Left lung (tissue), 14 donors: ENCODE measurements at places on chromosomes 3 and 15. TPM values are rescaled to one million over a fixed set of nuclear protein-coding genes. Genes with fewer than 3 reads are reported as not detected.
A peak's percentile ranks its signal among the peaks of the same experiment; 100 is the strongest.

GRCh38 chr15:70103880-70104626 is 6.3 kb upstream of the TLE3 start:
- H3K27me3 ChIP-seq, result no peaks in the 10 kb centered on the region
- H3K27ac ChIP-seq, result no peak overlapping the region
- H3K4me3 ChIP-seq, result no peak overlapping the region
- no peak for DNase-seq
- peaks cover 19% of the 10 kb centered on the region for H3K4me1 ChIP-seq
- H3K36me3 ChIP-seq, result no peaks in the 10 kb centered on the region

- DNase-seq, result no peak
- H3K36me3 ChIP-seq, result no peaks in the 10 kb centered on the region
- H3K27me3 ChIP-seq, result no peaks in the 10 kb centered on the region
- H3K27ac ChIP-seq, result no peak overlapping the region
Measured at GRCh38 chr3:138389144-138389601, 40.8 kb downstream of the MRAS start.

- no peak overlapping the region for H3K27ac ChIP-seq
- no peaks in the 10 kb centered on the region for H3K4me1 ChIP-seq
- no peak overlapping the region for H3K4me3 ChIP-seq
- DNase-seq, result no peak
- no peaks in the 10 kb centered on the region for H3K27me3 ChIP-seq
Measured at GRCh38 chr3:34364335-34364734, 565.9 kb downstream of the PDCD6IP start.

- H3K27ac ChIP-seq, result no peak overlapping the region
- H3K4me3 ChIP-seq, result no peak overlapping the region
- H3K4me1 ChIP-seq, result peaks cover 34% of the 10 kb centered on the region
Measured at GRCh38 chr15:40407330-40407990, 1.9 kb downstream of the IVD start.

- no peaks in the 10 kb centered on the region for H3K27me3 ChIP-seq
- H3K36me3 ChIP-seq, result no peaks in the 10 kb centered on the region
- DNase-seq, result no peak
- peak overlapping the region; percentile 56 for H3K4me3 ChIP-seq
Measured at GRCh38 chr3:94065122-94065521, 2.3 kb downstream of the NSUN3 start.

DNA sequence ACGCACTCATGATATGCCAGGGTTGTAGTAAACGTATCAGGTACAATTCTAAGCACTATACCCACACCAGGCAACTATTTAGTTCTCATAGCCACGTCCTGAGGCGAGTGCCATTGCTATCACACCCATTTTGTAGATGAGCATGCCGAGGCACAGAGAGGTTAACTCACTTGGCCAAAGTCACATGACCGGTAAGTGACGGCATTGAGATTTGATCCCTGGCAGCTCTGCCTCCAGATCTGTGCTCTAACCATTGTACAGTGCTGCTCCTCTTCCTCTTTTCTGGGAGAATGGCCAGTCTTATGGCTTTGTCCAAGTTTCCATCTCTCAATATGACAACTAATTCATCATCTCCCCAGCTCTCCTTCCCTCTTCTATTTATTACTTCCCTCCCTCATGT is 18.9 kb upstream of the ATP2B2 start:
- H3K27ac ChIP-seq, result no peak overlapping the region
- H3K4me1 ChIP-seq, result no peaks in the 10 kb centered on the region
- no peaks in the 10 kb centered on the region for H3K36me3 ChIP-seq
- no peaks in the 10 kb centered on the region for H3K27me3 ChIP-seq

DNA sequence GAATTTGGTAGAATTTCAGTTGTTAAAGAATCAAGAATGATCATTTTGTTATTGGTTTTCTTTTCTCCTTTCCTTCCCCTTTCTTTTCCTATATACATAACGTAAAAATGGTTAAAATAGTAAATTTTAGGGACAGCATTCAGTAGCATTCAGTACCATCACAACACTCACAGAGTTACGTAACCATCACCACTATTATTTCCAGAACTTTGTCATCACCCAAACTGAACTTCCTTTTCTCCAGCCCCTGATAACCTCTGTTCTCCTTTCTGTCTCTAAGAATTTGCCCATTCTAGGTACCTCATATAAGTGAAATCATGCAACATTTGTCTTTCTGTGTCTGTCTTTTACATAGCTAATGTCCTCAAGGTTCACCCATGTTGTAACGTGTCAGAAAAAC is 165.3 kb downstream of the AKAP13 start:
- H3K36me3 ChIP-seq, result no peaks in the 10 kb centered on the region
- no peak for DNase-seq
- no peaks in the 10 kb centered on the region for H3K27me3 ChIP-seq
- peak overlapping the region; percentile 92 for H3K27ac ChIP-seq

DNA sequence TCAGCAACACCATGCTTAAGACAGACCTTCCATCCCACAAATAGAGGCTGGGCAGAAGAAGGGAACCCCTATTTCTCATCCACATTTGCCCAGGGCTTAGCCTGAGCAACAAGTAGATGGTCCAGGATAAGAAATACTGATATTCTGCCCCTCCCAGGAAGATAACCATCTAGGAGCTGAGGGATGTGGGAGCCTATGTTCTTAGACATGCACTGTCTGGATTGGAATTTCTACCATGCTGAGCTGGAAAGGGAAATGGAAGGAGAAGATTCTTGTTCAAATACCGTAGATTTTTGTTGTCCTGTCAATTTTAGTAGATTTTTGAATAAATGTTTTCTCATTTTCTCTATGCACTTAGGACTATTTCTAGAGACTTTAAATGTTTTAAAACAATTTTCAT is 450.7 kb upstream of the SEMA6D start:
- H3K27ac ChIP-seq, result no peak overlapping the region
- no peak for DNase-seq
- H3K4me3 ChIP-seq, result no peak overlapping the region
- H3K36me3 ChIP-seq, result no peaks in the 10 kb centered on the region
- H3K27me3 ChIP-seq, result no peaks in the 10 kb centered on the region
- no peaks in the 10 kb centered on the region for H3K4me1 ChIP-seq

DNA sequence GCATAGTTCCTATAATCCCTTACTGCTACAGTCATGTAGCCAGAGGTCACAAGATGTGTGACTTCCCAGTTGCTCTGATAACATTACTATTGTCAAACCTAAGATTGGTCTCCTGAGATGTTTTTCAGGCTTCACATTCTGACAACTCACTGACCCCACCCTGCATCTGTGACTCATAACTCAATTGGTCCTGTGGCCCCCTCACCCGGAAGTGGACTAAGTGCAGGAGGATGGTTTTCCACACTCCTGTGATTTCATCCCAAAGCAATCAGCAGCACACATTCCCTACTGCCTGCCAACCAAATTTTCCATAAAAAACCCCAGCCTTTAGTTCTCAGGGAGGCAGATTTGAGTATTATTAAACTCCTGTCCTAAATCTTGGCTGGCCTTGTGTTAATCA is 564.9 kb upstream of the ZNF385D start:
- H3K27me3 ChIP-seq, result no peaks in the 10 kb centered on the region
- H3K4me3 ChIP-seq, result no peak overlapping the region

DNA sequence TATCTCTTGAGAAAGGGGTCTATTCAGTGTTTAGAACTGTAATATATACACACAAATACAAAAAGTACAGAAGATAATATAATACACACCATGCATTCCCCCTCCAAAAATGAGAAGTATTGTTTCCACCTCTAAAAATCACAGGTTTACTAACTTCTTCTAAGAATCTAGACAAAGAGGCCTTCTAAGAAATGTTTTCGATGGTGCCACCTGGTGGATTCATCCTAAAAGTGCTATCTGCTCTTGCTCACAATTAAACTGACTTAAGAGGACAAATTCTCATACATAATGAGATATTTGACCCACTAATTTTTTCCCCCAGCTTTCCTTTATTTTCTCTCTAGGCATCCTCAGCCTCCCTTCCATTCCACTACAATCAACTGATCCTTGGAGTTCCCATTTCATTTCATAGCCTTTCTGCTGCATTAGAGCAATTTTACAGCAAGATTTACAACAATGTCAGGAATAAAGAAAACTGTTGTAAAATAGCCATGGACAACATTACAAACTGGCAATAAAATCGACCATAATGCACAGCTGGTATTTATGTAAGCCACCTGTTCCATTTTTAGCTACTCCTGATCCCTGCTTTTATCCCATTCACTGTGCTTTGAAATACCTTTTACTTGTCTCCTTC is 124.6 kb downstream of the ARRDC4 start:
- H3K4me1 ChIP-seq, result no peaks in the 10 kb centered on the region
- DNase-seq, result peak; percentile 22
- no peaks in the 10 kb centered on the region for H3K36me3 ChIP-seq
- no peak overlapping the region for H3K4me3 ChIP-seq
- no peak overlapping the region for H3K27ac ChIP-seq

DNA sequence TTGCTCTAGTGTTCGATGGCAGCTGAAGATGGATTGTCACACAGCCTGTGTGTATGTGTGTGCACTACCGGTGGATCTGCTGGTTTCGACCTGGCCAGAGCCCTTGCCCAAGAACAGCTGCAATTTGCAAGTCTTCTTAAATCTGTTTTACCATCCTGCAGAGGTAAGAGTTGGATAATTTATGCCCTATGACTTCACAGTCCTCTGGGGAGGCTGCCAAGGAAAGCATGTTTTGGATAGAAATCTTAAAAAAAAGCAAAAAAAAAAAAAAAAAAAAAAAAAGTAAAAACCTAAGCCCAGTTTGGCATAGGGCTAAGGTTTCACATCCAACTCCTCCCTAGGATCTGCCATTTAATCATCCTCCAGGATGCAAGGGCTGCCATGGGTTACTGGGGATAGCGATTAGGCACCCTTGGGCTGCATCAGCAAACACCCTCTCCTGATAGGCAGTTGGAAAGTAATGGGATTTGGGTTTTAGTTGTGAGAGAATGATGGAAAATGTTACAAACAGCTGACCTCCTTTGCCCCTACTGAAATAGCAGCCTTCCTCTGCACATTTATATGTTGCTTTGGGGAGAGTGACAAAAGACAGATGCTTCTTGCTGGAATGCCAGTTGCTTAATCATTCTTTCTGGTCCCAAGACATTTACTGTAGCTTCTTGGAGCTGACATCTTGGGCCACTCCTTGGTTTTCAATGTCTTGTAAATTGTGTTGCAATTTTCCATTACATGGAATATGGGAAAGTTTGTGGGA is 35.4 kb downstream of the CD200R1L start:
- peaks cover 28% of the 10 kb centered on the region for H3K4me1 ChIP-seq
- H3K36me3 ChIP-seq, result no peaks in the 10 kb centered on the region
- H3K27me3 ChIP-seq, result no peaks in the 10 kb centered on the region
- no peak overlapping the region for H3K4me3 ChIP-seq
- no peak for DNase-seq

DNA sequence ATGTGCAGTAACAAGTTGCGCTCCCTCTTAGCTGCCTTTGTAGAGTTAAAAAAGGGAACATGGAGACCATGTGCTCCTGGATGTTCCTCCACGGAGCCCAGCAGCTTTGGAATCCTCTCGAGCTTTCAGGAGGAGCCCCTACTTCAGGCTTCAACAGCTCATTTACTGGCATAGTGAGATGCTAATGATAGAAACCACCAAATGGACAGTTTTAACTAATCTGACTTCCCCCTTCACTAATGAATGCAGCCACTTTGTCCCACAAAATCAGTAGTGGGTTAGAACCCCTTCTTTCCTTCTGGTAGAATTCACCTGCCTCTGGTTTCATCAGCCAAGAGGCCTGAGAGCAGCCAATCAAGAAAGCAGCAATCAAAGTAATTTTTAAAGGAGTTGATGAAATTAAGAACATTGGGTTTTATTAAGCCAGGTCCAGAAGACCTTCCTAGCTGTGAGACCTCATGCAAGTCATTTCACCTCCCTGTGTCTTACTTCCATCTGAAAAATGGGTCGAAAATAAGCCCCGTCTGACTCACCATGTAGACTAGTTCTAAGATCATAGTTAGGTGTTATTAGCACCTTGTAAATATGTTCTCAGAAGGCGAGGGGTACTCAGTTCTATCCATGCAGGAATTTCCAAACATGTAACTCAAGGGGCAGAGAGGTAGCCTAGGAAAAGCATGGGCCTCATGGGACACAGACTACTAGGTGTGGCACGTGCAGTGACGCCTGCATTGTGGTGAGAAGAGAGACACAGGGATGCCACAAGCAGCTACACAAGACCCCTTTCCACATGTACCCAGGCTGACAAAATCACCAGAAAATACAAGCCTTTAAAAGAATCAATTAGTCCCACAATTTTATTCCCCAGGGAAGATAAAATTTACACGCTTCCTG is 179.7 kb upstream of the LPP start:
- no peak for DNase-seq
- H3K36me3 ChIP-seq, result no peaks in the 10 kb centered on the region
- no peaks in the 10 kb centered on the region for H3K27me3 ChIP-seq
- H3K4me1 ChIP-seq, result peaks cover 10% of the 10 kb centered on the region

DNA sequence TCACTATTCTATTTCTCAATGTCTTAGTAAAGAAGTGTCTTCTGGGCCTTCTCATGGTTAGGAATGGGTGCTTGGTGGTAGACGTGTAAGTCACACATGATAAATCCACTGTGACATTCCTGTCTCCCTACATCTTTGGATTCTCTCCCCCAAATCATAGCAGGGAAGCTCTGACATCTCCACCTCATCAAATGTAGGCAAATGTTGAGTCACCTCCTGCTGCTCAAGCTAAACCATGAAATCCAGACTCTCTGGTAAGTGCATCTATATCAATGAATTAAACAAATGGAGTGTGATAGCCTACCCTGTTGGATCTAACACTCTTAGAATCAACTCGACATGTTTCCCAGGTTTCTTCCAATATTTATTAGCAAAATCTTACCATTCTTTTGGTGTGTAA is 42.8 kb upstream of the RPL35A start:
- no peak for DNase-seq
- no peak overlapping the region for H3K27ac ChIP-seq
- no peak overlapping the region for H3K4me3 ChIP-seq
- H3K27me3 ChIP-seq, result no peaks in the 10 kb centered on the region
- peaks cover 3% of the 10 kb centered on the region for H3K4me1 ChIP-seq

DNA sequence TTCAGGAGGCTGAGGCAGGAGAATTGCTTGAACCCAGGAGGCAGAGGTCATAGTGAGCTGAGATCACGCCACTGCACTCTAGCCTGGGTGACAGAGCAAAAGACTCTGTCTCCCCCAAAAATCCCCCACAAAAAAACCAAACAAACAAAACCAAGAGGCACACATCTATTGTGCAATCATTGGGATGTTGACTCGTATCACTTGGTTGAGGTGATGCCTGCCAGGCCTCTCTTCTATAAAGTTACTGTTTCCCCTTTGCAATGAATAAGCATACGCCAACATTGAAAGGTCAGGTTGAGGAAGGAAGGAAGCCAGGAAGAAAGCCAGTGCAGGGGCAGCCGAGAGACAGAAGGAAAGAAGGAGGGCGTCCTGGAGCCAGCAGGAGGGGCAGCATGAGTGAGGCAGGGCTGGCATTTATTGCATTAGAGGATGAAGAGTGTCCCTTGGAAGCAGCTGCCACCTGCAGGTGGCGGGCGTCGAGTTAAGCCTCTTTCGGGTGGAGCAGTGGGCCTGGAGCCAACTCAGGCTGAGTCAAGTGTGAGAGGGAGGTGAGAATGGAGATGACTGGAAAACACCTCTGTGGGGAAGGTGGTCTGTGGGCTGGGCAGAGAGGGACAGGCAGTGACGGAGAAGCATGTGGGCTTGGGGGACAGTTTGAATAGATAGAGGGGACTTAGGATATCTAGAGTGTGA is 8.3 kb upstream of the CSPG4 start:
- peak; percentile 75 for DNase-seq
- H3K4me1 ChIP-seq, result peaks cover 14% of the 10 kb centered on the region
- no peaks in the 10 kb centered on the region for H3K36me3 ChIP-seq
- no peaks in the 10 kb centered on the region for H3K27me3 ChIP-seq
- H3K27ac ChIP-seq, result no peak overlapping the region

Gene GCNT3
- total RNA-seq, result 7.3 TPM

Gene BUB1B
- 8.6 TPM for total RNA-seq

Gene TRIM42
- total RNA-seq, result not detected

Gene LRRK1
- 24.2 TPM for total RNA-seq

Gene SMAD3
- total RNA-seq, result 33.1 TPM

Gene ACVR2B
- total RNA-seq, result 5.2 TPM

Gene GOLGA6L7
- total RNA-seq, result not detected

Gene GATM
- total RNA-seq, result 5.4 TPM

Gene ANKRD63
- not detected for total RNA-seq

Gene NSUN3
- 14.5 TPM for total RNA-seq

Gene MESP2
- 0.35 TPM for total RNA-seq
